Omental fat pad (tissue), 4 donors: ENCODE measurements at places on chromosomes 6 and 20. TPM values are rescaled to one million over a fixed set of nuclear protein-coding genes. Genes with fewer than 3 reads are reported as not detected.

Gene C20orf144
- total RNA-seq, result not detected

GRCh38 chr6:106080763-106081095 is 5.4 kb upstream of the PRDM1 start:
- DNase-seq, result no peak

- no peak for DNase-seq
These were observed 760 bp upstream of the IBTK start for GRCh38 chr6:82248273-82248735.

DNA sequence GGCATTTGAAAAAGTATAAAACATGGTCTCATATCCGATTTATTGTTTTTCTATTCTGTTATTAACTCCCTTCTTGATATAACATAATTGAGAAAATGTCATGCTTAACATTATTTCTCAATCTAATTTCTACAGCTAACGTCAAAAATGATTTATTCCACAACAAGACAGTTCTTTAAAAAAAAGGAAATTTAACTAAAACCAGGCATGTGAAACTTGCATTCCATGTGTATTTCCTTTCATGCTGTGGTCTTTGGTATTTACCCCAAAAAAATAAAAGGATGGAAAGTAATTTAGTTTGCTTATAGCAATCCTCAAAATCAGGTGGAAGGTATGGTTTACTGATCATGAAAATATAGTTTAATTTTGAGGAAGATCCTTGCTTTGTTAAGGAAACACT is 142.8 kb downstream of the COL21A1 start:
- no peak for DNase-seq

DNA sequence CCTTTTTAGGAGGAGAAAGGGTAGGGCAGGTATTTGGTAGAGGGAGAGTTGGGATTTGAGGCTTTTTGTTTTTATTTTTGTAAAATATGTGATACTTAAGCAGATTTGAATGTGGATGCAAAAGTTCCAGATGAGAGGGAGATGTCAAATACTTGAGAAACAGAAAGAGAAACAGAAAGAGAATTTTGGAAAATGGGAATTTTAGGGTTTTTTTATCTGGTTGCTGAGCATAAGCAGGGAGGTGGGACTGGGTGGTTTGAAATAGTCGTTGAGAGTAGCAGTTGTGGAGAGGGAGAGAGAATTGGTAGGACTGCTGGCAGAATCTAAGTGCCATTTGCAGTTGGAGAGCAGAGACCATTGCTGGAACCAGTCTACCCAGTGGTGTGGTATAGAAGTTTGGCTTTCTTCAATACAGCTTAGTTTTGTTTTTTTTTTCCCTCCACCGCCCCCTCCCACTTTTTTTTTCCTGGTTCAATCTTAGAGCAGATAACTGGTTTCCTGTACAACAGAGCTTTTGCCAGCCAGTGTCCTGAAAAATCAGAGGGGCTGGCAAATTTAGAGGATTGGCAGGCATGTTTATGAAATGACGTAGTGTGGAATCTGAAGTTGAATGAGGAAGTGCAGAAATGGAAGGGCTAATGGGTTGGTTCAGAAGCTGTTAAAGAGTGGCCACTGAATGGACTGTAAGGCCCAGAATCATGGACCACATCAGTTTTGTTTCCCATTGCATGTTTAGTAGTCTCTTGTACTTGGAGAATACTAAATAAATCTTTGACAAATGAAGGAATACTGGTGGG is 68.7 kb downstream of the ATRN start:
- DNase-seq, result no peak

- no peak for DNase-seq
These were observed 682.1 kb upstream of the MAP3K7 start for GRCh38 chr6:91268941-91269340.

GRCh38 chr20:16479666-16480065 is 93.6 kb downstream of the KIF16B start:
- no peak for DNase-seq
